ENCODE measurements at places on chromosomes 6 and 20. TPM values are rescaled to one million over a fixed set of nuclear protein-coding genes. Genes with fewer than 3 reads are reported as not detected.

GRCh38 chr20:39538317-39538716 lies 576.2 kb downstream of the DHX35 start:
- no peak for DNase-seq

Gene DDX43
- total RNA-seq: 3.1 TPM

Gene KHDC1L
- total RNA-seq: not detected

- no peak for DNase-seq
These were observed 73.6 kb downstream of the TBC1D32 start for GRCh38 chr6:121260651-121261102.

Gene HLA-DRB1
- 3.1 TPM for total RNA-seq

GRCh38 chr6:163373240-163373639 lies 41.3 kb upstream of the QKI start:
- DNase-seq: no peak

DNA sequence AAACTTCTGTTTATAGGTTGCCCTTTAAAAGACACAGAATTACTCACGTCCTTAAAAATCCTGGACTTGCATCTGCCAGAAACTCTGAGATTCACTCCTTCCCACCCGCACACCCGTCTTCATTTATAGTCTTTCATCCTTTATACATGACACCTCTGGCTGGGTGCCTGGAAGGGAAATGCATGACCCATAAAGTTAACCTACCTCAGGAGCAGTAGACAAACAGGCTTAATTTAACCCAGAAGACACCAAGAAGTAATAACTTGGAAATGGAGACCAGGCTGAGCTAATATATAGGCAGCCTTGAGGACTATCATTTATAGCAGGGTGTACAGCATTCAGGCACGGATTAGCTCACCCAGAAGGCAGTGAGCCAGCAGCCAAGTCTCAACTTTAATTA lies 429.0 kb upstream of the NRSN1 start:
- DNase-seq: no peak

DNA sequence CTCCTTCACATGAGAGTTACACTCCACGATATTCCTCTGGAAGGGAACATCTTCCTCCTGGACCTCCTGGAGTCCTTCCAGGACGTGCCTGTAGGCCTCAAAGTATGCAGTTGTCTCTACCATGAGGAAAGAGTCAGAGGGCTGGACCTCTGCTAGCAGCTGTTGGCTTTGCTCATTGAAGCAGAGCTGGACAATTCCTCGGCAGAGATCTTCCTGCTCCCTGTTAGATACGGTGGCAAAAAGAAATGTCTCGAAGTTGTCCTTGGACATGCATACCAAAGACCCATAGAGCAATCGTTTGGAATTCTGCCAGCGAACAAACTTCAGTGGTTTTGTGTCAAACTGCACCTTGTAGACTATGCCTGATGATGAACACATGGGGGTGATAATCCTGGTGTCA lies 7.7 kb downstream of the ZNFX1 start:
- no peak for DNase-seq

DNA sequence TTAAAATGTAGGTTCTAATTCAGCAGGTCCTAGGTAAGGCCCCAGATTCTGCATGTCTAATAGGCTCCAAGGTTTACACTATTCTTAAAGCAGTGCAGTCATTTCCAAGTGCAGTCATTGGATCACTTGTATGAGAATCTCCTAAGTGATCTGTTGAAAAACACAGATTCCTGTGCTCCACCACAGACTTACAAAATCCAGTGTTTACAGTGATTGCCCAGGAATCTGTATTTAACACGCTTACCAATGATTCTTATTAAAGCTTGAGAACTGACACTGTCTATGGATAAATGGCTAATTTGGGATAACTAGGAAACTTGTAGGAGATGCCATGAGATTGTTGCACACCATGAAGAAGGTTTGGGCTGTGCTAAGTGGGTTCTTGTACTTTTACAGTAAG lies 104.6 kb upstream of the PLEKHG1 start:
- no peak for DNase-seq
